HuH-7 (cell line): ENCODE measurements at places on chromosomes 16 and 17.

- no peak for DNase-seq
Measured at GRCh38 chr17:42347198-42347597, 41.0 kb downstream of the STAT3 start.

GRCh38 chr16:18841833-18842525, 40.6 kb upstream of the ARL6IP1 start:
- DNase-seq = no peak

DNA sequence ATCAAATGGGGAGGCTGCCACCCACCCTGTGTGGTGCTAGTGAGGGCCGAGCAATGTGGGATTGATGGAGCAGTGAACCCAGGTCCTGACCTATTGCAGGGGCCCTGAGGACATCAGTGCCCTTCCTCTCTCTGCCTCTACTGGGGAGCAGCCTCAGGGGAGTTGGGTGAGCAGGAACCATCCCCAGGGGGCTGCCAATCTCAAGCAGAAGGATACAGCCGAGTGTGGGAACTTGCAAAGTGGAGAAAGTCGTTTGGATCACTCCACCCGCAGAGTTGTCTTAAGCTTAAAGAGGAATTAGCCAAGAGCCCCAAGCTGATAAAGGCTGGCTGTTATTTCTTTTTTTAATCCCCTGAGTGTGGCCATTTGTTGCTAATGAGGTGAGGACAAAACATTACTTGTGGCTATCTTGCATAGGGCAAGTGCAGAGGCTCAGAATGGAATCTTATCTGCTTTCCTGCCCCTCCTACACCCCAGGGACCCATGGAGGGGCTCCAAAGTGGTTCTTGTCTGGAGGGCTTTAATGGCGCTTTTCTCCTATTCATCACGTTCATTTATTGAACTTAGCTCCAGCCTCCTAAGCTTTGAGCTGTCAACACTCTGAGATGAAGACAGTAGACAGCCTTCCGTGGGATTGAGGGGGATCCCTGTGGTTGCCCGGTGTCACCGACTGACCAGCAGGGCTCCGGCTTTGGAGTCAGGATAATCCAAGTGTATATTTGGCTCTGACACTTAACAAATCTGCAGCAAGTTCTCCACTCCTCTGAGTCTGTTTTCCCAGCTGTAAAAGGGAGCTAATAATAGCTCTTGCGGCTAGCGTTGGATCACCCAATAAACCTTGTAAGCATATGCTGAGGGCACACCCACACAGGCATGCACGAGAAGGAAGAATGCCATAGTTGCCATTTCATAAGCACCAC, 45.1 kb downstream of the MYH11 start:
- DNase-seq = no peak

GRCh38 chr16:64615630-64616280, 506.1 kb downstream of the CDH11 start:
- no peak for DNase-seq

- no peak for DNase-seq
Measured at GRCh38 chr17:63932721-63933120, 590 bp upstream of the CD79B start.

- DNase-seq = peak; percentile 15
Measured at GRCh38 chr16:53159781-53160436, 105.1 kb downstream of the CHD9 start.

GRCh38 chr17:73667181-73667959, 23.1 kb upstream of the SDK2 start:
- DNase-seq = no peak

DNA sequence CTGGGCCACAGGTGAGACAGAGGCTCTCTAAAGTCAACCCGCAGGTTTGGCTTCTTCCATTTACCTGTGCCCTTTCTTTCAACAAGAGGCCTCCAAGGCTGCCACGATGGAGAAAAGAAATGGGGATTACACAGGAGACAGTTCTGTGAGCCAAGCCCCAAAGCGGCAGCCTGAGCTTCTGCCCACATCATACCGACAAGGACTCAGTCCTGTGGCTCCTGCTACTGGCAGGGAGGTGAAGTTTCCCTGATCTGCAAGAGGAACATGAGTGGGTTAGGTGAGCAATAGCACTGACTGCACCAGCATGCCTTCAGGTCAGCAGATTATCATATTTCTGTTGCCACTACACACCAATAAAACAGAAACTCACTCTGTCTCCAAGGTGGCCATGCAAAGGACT, 800.0 kb downstream of the KCNJ18 start:
- no peak for DNase-seq

GRCh38 chr17:20938988-20939615, 103.7 kb downstream of the USP22 start:
- no peak for DNase-seq

DNA sequence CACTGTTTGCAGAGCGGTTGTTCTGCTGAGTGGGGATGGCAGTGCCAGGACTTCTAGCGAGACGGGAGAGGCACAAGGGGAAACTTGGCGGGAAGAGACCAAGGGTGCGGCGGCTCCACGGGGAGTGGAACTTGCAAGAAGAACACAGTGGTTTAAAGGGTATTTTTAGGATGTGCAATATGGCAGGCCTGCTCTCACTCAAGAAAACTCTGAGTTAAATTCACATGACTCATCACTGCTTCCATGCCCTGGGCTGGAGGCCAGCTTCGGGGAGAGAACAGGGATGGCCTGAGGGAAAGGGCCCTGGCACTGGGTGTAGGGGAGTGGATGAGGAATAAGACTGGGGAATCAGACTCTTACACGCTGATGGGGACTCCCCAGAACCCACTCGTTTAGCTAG, 13.3 kb upstream of the CD300LD start:
- no peak for DNase-seq

- no peak for DNase-seq
Measured at GRCh38 chr17:76500074-76500746, 1.0 kb downstream of the RHBDF2 start.

DNA sequence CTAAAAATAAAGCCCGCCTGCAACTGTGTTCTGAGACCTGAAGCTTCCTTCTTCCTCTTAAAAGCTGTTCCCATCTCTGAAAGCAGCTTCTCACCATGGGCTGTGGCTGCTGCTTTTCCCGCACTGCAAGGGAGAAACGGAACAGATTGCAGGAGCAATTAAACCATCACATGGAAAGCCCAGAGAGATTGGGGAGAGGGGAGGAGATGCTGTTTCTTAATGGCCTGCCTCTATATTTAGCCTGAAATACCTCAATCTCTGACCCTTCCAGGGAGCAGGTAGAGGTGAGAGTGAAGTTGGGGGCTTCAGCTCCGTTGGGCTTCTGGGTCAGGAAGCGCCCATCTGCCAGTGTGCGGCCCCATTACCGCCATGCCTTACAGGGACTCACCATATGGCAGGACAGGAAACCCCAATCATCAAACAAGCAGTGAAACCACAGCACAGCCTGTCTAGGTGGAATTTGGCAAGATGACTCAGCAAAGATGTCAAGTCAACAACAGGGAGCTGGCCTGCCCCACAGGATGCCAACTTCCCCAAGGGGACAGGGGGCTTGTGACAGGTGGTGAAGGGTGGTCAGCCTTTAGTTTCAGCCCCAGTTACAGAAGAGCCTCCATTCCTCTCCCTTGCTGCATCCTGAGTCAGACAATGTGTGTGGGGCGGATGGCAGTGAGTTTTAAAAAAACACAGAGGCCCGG, 286.6 kb upstream of the CCL2 start:
- no peak for DNase-seq

DNA sequence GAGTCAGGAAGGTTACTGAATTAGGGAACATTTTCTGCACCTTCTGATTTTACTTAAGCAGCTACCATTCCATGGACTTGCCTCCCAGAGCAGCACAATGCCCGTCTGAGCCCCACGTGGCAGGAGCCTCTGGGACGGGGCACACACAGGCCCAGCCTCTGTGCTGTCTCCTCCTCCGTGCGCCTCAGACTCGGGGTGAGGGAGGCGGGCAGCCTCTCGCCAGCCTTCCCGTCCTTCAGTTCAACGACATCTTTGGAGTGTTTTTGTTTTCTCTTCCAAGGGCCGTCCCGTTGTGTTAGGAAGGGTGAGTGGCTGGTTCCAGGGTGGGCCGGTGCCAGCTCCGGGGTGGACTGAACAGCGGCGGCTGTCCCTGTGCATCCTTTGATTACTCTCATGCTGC, 31.8 kb downstream of the NDEL1 start:
- DNase-seq = no peak

DNA sequence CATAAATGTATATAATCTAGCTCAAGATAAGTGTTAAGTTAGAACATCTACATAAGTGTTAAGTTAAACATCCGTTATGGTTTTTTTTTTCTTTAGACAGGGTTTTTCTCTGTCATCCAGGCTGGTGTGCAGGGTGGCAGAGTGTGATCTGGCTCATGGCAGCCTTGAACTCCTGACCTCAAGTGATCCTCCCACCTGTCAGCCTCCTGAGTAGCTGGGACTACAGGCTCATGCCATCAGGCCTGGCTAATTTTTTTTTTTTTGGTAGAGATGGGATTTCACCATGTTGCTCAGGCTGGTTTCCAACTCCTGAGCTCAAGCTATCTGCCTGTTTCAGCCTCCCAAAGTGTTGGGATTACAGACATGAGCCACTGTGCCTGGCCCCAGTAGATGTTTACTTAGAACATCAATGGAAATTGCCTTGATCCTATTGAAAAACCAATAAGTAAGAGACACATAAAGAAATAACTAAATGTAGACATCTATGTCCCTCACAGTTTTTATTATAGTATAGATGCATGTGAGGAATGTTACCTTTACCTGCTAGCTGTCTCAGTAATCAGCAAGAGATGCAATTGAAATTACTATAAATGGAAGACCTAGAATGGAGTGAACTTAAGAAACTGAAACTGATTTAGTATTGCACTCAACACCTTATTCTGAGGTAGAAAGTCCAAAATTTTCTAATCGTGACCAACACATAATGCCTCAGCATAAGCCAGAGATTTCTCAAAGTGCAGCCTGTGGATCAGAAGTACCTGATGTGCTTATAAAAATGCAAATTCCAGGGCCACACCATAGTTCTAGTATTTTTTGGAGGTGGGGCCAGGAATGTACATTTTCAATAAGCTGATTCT, 5.5 kb upstream of the FAM20A start:
- DNase-seq = no peak

DNA sequence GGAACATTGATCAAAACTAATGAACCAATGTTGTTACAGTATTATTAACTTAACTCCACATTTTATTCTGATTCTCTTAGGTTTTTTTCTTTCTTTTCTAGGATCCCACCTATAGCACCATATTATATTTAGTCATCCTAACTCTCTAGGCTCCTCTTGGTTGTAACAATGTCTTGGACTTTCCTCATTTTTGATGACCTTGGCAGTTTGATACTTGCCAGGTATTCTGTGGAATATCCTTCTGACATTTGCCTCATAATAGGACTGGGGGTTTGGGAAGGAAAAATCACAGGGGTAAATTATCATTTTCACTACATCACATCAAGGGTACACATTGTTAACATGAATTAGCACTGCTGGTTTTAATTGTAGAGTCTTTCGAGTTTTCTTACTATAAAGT, 851.6 kb upstream of the SOX9 start:
- DNase-seq = no peak

- no peak for DNase-seq
Measured at GRCh38 chr16:64397042-64397441, 724.8 kb downstream of the CDH11 start.

DNA sequence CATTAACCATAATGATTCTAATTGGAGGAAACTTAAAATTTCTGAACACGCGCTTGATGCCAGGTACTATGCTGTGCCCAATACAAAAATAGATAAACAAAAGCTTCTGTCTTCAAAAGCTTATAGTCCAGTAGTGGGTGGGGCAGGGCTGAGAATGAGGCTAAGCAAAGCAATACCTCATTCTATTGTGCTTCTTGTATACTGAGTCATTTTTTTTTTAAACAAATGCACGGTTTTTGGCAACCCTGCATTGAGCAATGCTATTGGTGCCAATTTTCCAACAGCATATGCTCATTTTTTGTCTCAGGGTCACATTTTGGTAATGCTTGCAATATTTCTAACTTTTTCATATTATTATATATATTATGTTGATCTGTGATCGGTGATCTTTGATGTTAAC, 34.7 kb upstream of the HNF1B start:
- no peak for DNase-seq

DNA sequence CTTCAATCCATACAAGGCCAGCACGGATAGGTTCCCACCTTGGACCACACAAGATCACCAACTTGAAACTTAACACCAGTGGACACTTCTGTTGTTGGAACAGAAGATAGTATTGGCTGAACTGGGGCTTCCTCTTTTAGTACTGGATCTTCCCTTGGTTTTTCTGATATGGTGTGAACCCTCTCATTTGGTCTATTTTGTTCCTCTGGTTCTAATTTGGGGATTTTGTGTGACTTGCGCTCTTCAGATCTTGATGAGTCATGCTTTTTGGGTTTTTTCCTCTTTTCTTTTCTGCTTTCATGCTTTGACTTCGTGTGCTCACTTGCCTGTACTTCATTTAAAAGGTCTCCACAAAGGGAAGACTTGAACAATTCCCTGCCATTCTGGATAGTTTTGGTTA, 39.0 kb downstream of the SOST start:
- DNase-seq = no peak

DNA sequence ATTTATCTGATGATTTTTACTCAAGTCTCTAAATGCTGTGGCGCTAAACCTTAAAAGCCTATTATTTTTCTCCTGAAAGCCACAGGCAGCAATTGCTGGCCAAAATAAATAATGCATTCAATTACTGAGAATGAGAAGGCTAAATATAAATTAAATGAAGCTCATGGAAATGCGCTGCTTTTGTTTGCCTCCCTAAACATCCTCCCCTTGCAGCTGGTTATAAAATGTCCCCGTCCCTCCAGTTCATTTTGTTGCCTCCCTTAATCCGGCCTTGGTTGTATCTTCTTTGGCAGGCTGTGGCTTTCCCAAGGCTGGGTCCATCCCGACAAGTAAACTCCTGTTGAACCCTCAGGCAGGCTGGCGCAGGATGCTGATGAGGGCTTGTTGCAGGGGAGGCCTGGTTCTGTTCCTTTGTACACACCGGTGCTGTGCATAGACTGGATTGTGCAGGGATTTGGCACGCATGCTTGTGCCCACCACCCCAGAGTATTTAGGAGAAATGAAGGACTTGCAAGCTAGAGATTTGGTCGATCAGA, 62.7 kb downstream of the KNOP1 start:
- no peak for DNase-seq

GRCh38 chr17:51270636-51271035, 10.3 kb downstream of the UTP18 start:
- no peak for DNase-seq

GRCh38 chr16:1182950-1183907, 30.3 kb downstream of the CACNA1H start:
- DNase-seq = no peak

- no peak for DNase-seq
Measured at GRCh38 chr16:72285728-72286127, 113.8 kb upstream of the PMFBP1 start.

- no peak for DNase-seq
Measured at GRCh38 chr16:64138006-64138405, 983.9 kb downstream of the CDH11 start.
